Skin of body (tissue), 3 donors: ENCODE measurements at places on chromosomes 11 and 22.

- no peak for DNase-seq
Observed at GRCh38 chr11:83464160-83464944, 178.2 kb upstream of the CCDC90B start.

- no peak for DNase-seq
Observed at GRCh38 chr11:63680834-63681320, 423 bp upstream of the RTN3 start.

GRCh38 chr22:32761251-32761903, 40.1 kb upstream of the TIMP3 start:
- DNase-seq = no peak

DNA sequence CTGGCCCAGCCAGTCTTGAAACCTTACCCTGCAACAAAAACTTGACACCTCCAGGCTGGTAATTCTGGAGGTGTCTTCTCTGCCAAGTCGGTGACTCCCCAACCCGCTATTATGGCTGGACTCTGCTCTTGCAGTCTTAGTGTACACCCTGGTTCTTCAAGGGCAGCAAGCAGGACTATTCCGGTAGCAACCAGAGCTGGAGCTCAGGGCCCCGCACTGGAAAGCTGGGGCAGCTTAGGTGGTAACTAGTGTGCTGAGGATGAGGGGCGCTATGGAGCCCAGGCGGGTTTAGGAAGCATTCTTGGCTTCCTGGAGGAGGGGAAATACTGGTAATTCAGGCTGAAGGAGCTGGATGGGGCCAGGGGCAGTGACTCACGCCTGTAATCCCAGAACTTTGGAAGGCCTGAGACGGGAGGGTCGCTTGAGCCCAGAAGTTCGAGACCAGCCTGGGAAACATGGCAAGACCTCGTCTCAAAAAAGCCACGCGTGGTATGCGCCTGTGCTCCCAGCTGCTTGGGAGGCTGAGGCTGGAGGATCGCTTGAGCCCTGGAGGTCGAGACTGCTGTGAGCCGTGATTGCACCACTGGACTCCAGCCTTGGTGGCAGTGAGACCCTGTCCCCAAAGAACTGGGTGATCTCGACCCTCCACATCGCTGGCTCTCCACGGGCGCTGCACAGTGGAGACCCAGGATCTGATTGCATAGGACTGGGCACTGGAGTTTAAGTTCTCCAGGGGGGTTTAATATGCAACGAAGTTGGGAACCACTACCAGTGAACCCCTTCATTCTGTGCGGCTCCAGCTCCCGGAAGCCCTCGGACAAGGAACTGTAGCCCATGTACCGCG, 10.6 kb upstream of the AIFM3 start:
- no peak for DNase-seq

- DNase-seq = no peak
Observed at GRCh38 chr22:36928786-36929535, 15.5 kb downstream of the CSF2RB start.

DNA sequence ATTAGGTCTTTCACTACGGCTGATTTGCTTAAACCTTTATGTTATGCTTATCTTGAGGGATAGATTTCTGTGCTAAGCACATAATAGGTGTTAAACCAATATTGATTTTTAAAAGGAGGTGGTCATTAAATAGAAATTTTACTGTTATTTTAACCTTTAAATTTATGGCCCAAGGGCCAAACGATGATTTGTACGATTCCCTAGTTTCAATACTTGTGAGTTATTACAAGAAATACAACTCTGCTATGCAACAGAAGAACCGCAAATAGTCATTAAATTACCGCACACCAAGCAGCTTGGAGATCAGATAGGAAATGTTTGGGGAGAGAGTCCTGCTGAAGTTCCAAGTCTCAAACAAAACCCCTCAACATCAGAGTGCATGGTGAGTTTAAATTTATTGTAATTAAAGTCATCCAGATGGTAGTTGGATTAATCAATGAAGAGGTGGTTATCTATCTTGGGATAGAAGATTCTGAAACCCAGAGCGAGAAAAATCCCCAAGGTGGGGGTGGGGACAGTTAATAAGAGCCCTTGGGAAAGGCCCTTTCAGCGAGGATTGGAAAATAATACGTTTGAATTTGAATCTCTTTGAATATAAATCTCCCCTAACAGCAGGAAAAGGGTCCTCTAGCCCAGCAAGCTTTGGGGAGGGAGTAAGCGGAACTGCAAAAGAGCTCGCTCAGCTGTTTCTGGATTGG, 805 bp upstream of the QSER1 start:
- no peak for DNase-seq

DNA sequence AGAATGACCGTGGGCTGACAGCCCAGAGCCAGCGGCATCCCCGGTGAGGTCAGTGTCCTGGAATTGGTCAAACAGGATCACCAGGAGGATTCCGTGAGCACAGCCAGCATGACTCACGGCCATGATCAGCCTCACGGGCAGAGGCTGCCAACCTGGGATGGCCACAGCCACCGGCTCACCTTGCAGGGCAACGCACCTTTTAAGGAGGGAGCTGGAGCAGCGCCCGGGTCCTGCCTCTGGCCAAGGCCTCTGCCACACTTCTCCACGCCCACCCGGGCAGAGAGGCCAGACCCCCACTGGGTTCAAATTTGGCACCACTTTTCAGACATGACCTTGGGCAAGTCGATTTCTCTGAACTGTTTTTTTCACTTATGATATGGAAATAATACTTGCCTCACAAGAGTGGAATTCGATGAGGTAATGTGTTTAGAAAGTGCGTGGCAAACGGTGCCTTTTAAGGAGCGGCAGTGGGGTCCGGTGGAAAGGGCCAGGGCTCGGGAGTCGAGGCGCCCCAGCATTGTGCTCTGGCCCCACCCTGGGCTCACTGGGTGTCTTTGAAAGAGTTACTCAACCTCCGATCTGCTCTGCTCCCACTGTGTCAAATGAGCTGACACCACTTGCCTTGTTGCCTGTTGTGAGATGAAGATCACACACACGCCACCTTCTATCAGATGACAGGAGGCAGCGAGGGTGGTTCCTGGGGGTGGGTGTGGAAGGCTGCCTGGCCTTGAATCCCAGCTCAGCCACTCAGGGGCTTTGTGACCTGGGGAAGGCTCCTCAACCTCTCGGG, 16.0 kb downstream of the TXN2 start:
- no peak for DNase-seq

DNA sequence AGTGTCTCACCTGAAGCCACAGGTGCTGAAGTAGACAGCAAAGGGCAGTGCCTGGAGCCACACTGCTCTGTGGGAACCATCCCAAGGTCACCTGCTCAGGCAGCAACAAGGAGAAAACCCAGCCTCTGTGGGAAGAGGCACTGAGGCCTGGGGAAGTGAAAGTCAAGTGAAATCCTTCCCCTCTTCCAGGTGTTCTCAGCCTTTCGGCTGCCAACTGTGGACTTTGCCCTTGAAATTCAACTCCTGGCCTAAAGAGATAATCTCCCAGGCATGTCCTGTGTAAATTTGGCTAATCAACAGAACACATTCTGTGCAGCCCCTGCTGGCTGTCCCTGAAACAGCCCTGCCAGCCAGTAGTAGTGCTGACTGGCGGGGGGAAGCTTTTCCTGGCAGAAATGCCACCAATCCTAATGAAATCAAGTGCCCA, 112.1 kb downstream of the RPL27A start:
- DNase-seq = no peak

GRCh38 chr11:127247261-127247851, 246.8 kb upstream of the KIRREL3 start:
- no peak for DNase-seq

DNA sequence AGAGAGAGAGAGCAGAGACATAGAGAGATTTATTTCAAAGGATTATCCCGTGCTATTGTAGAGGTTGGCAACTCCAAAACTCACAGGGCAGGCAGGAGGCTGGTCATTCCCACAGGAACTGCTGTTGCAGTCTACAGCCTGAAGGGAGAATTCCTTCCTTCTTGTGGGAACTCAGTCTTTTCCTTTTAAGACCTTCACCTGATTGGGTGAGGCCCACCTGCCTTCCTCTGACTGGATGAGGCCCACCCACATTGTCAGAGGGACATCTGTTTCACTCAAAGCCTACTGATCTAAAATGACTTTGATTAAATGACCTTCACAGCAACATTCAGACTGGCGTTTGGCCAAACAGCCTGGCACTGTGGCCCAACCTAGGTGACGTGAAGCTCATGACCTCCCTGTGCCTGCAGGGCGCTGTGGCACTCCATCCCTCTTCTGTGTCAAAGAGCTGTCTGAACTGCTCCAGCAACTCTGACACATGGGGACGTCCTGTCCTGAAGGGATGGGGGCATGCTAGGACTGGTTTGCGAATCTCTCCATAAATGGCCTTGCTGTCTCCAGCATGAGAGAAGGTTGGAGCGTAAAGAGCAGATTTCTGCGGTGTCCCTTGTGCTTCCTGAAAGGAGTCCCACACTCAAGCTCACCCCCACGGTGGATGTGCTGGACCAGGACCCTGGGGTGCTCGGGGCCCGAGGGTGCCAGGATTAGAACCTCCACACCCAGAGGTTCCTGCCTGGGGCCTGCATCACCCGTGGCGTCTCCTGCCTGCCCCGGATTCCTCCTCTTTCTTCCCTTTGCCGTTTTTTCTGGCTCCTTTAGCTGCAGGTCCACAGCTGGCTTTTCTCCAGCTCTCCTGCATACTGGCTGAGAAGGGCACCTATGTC, 20.7 kb downstream of the KRTAP5-5 start:
- DNase-seq = no peak

- no peak for DNase-seq
Observed at GRCh38 chr22:33848251-33848650, 72.0 kb downstream of the LARGE1 start.

DNA sequence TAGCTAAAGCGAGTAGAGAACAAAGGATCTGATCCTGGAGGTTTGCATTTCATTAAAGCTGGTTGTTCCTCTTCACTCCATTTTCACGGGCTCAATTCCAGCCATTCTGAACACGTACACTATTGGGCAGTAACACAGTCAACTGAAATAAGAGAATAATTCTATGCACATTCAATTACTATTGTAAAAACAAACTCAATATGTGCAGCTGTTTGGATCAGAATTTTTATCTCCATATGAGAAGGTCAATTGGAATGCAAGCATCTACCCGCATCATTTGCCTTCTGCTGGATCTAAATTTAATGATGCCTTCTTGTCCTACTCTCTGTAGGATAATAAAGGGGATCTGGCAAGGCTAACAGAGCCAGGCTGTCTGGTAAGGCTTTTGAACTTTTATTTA, 562.8 kb upstream of the CCDC179 start:
- DNase-seq = no peak

- peak; percentile 25 for DNase-seq
Observed at GRCh38 chr11:43419460-43419859, 60.7 kb downstream of the TTC17 start.

DNA sequence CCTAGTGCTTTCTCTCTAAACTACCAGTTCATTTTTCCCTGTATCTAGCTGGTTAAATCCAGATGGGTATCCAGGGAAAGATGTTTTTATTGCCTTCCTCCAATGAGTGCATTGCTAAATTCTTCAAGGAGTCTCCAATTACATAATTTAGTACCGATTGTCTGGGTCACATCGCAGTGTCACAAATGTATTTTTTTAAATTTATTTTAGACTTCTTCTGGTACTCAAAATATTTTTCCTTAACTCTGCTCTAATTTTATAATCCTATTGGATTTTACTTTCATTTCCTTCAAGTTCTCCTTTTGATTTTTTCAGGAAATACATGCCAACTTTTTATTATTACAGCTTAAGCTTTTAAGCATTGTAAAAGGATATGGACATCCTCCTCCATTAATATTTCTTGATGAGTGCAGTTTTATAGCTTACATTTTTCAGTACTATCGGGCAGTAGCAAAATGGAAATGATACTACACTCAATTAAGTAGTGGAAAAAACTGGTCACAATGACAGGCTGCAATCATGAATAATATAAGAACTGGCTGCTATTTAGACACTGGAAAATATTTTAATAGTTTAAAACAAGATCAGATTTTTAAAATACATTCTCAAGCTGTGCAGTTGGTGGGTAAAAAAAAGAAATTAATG, 20.3 kb downstream of the BBOX1 start:
- peak; percentile 86 for DNase-seq

- no peak for DNase-seq
Observed at GRCh38 chr11:1503708-1504104, 17.1 kb upstream of the MOB2 start.

DNA sequence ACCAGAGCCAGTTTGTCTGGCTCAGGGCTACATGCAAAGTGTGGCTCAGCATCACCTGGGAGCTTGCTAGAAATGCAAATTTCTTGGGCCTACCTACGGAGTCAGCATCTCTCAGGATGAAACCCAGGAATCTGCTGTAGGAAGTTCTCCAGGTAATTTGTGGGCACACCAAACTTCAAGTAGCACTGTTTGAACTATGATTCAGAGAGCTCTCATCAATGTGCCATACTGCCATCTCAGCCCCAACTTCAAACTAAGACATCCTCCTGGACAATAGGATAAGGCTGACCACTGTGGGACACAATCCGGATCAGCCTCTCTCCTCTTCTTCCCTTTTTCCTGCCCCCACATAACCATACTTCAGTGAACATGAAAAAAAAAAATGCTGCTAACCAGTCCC, 374.5 kb downstream of the METTL15 start:
- DNase-seq = no peak

GRCh38 chr11:115078461-115079438, 400.4 kb downstream of the NXPE2 start:
- DNase-seq = no peak

DNA sequence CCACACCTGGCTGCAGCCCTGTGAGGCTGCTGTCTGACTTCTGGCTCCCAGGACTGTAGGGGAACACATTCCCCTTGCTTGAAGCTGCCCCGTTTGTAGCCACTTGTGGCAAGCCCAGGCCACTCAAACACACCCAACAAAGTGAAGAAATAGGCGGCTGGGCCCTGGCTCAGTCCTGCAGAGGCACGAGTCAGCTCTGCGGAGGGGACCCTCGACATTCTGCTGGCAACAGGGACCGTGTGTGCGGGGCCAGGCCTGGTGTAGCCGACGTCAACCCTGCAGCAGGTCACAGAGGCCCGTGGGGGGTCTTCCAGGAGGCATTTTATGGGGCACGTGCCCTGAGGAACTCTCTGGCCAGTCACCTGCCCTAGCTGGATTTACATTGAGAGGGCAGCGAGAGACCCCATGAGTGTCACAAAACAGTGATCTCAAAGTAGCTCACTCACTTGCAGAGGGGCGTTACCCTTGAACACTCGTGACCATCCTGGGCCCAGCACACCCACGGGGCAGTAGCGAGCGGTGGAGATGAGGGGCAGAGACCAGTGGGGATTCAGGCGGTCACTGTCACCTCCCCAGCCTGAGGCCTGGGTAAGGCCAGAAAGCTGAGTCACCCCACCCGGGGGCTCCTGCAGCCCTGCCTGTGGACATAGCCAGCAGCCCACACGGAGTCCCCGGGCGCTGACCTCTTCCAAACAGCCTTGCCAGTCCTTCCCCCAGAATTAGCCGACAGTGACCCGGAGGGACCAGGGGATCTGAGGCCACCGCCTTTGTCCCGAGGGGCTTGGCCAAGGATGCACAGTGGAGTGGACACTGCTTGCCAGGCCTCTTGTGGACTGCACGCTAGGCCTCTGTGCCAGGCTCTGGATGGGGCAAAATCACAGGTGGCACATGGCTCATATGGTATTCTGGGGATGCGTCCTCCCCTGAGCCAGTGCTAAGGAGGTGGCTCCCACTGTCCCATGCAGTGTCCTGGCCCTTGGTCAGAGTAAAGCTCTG, 139.5 kb downstream of the CTTN start:
- DNase-seq = no peak

GRCh38 chr11:5343474-5344335, at the start of gene OR51B5:
Gene OR51B5 (minus strand): TSS chr11:5343524. CDS start chr11:5343524, 0 bp downstream.
- DNase-seq = no peak
